CD4-positive, alpha-beta T cell (primary cell): ENCODE measurements at places on chromosomes 5 and 9.

GRCh38 chr9:36208521-36209253, 18.0 kb downstream of the CLTA start:
- DNase-seq: no peak

DNA sequence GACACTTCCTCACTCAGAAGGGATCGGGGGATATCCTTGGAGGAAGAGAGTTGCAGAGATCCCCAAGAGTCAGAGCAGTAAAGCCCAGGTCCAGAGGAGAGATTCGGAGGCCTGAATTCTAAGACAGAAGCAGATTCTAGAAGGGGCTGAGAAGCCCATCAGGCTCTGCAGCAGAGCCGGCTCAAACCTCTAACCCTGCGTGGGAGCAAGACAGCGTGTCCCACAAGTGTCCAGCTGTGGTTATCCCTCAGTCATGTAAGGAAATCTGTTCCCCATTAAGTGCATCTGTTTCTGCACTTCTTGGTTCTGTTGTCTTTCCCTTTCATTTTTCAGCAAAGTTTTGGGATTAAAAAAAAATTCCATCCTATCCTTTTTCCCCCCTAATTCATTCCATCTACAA, 4.8 kb upstream of the DIAPH1 start:
- DNase-seq: no peak

DNA sequence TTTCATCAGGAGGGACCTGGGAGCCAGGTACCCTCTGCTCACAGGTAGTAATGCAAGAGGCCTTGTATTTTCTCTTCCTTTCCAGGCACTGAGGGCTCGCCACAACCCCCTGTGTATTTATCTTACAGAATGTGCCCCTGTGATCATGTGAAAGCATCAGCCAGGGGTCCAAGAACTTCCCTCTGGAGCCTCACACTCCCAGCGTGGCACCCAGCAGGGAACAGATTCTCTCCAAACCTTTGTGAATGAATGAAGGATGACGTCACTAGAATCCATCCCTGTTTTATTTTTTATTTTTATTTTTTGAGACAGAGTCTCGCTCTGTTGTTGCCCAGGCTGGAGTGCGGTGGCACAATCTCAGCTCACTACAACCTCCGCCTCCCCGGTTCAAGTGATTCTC, 107.3 kb upstream of the IER5L start:
- DNase-seq: no peak

- no peak for DNase-seq
These were observed 21.3 kb downstream of the CCDC69 start for GRCh38 chr5:151202381-151203139.

- no peak for DNase-seq
These were observed 132.7 kb downstream of the MPDZ start for GRCh38 chr9:13146840-13147239.

- DNase-seq: no peak
These were observed 1.5 kb downstream of the ASS1 start for GRCh38 chr9:130446101-130446861.

DNA sequence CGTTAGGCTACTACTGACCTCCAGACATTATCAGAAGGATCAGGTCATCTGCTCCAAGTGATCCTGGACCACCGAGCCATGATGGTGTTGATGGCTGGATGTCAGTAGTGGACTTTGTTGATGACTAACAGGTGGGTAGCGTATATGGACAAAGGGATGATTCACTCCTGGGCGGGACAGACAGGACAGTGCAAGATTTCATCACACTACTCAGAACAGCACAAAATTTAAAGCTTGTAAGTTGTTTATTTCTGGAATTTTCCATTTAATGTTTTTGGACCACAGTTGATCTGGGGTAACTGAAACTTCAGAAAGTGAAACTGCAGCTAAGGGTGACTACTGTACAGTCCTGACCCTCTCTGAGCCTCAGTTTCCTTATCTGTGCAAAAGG, 12.7 kb downstream of the PDGFRB start:
- no peak for DNase-seq

DNA sequence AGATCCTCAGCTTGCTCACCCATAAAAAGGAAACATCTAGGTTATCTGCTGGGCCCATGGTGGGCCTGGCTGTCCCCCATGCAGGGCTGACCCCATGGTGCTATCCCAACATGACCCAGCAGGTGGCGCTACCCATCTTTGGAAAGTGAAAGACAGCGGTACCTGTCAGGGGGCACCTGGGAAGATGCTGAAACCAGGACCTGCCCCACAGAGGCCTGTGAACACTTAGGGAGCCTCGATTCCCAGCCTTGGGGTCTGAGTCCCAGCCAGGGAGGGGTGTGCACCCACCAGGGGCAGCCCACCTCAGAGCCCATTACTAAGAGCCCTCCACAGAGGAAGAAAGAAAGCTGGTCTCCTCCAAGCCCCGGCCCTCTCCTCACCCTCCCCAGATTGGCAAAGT, 46.6 kb upstream of the IPPK start:
- peak; percentile 70 for DNase-seq

- peak; percentile 46 for DNase-seq
These were observed 100.1 kb upstream of the DHFR start for GRCh38 chr5:80754900-80755299.

DNA sequence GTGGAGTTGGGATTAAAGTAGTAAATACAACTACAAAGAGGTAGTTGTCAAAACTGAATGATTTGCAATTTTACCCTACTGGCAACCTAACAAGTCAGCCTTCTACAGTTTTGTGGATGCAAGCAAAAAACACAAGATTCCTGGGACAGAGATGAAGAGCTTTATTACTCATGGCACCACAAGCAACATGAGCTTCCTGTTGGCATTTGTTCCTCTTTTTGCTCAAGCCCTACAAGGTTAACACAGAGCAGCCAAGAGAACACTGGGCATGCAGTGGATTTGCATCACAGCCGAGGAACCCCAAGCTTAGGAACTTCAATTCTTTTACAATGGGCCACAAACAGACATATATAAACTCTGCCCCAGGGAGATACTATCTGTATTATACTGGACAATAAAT, 28.8 kb upstream of the DMAC1 start:
- DNase-seq: no peak
